GM23248 (cell line): ENCODE measurements at places on chromosomes 3 and 15. TPM values are rescaled to one million over a fixed set of nuclear protein-coding genes. Genes with fewer than 3 reads are reported as not detected.

DNA sequence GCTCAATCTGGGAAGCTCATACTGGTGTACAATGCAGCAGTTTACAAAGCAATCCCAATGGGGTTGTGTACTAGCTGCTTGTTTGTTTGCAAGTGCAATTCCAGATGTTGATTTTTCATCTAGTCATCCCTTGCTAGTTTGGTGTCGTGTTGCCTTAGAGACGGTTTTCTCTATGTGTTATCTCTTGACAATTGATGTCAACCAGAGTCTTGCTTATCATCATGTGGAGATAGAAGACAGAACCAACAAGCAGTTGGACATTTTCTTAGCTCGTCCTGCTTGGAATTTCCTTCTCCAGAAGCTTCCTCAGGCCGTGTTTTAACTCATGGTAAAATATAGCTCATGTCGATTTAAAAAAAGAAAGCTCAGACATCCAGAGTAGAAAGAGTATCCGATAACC is 262.0 kb upstream of the KCNH8 start:
- no peak for DNase-seq

DNA sequence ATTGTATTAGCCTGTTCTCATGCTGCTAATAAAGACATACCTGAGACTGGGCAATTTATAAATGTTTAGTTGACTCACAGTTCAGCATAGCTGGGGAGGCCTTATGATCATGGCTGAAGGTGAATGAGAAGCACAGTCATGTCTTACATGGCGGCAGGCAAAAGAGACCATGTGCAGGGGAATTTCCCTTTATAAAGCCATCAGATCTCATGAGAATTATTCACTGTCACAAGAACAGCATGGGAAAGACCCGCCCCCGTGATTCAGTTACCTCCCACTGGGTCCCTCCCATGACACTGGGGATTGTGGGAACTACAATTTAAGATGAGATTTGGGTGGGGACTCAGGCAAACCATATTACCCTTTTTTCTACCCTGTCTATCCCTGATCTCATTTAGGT is 51.5 kb upstream of the MYZAP start:
- DNase-seq, result no peak

DNA sequence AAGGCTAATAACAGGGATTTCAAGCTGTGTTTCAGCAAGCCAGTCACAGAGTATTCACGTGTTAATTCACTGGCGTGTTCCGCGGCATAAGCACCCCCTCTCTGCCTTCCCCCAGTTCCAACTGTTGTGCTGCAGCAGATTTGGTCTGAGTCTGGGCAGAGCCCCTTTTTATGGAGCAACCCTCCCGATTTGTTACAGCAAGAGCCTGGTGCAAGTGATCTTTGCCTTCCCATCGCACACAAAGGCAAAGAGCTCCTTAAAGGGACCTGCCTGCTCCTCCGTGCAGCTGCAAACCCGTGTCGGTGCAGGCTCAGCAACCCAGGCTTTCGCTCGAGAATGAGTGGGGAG is 170.5 kb downstream of the KCNAB1 start:
- no peak for DNase-seq

- DNase-seq, result no peak
These were observed 128.8 kb downstream of the FOXP1 start for GRCh38 chr3:71454512-71455403.

The PLOD2 gene
- polyA plus RNA-seq, result 288 and 300 TPM in 2 replicates

DNA sequence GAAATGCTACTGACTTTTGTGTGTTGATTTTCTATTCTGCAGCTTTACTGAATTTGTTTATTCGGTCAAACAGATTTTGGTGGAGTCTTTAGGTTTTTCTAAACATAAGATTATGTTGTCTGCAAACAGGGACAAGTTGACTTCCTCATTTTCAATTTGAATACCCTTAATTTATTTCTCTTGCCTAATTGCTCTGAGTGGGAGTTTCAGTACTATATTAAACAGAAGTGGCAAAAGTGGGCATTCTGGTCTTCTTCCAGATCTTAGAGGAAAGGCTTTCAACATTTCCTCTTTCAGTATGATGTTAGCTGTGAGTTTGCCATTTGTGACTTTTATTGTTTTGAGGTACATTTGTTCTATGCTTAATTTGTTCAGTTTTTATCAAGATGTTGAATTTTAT is 268.5 kb downstream of the WNT5A start:
- DNase-seq, result no peak

The CCDC191 gene
- 1.1 and 1.5 TPM in 2 replicates for polyA plus RNA-seq

The GOLGA6D gene
- polyA plus RNA-seq, result not detected in 2 replicates
